Osteoblast (primary cell): ENCODE measurements at places on chromosomes 13 and 19. TPM values are rescaled to one million over a fixed set of nuclear protein-coding genes. Genes with fewer than 3 reads are reported as not detected.

IGLON5 gene
- total RNA-seq = not detected in 2 replicates

S1PR2 gene
- 9.4 and 14.1 TPM in 2 replicates for total RNA-seq

VSTM1 gene
- not detected in 2 replicates for total RNA-seq

CFD gene
- total RNA-seq = 8.3 and 19.9 TPM in 2 replicates

CILP2 gene
- total RNA-seq = 0.72 and 0.88 TPM in 2 replicates

DNA sequence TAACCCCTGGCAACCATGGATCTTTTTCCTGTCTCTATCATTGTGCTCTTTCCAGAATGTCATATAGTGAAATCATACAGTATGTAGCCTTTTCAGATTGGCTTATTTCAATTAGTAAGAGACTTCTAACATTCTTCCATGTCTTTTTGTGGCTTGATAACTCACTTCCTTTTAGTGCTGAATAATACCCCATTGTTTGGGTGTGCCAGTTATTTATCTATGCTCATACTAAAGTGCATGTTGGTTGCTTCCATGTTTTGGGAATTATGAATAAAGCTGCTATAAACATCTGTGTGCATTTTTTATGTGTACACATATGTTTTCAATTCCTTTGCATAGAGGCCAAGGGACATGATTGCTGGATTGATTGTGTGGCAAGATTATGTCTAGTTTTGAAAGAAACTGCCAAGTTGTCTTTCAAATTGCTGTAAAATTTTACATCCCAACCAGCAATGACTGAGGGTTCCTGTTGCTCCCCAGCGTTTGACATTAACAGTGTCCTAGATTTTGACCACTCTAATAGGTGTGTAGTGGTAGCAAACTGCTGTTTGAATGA, 358.9 kb downstream of the ITGBL1 start:
- DNase-seq = no peak

DNA sequence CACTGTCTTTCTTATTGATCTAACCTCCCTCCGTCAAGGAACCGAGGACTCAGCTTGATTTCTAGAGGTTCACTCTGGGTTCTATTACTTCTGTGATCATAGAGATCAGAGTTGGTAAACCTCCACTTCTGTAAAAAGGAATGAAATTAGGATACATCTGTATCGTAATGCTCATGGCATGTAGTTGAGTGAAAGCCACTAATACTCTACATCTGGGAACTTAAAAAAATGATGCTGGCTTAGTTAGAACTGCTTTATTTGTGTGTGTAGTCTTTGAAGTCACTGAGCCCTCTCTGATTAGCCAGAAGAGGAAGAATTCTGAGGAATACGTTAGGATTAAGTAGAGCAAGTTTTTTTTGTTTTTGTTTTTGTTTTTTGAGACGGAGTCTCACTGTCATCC, 140.8 kb downstream of the GGACT start:
- DNase-seq = no peak

DNA sequence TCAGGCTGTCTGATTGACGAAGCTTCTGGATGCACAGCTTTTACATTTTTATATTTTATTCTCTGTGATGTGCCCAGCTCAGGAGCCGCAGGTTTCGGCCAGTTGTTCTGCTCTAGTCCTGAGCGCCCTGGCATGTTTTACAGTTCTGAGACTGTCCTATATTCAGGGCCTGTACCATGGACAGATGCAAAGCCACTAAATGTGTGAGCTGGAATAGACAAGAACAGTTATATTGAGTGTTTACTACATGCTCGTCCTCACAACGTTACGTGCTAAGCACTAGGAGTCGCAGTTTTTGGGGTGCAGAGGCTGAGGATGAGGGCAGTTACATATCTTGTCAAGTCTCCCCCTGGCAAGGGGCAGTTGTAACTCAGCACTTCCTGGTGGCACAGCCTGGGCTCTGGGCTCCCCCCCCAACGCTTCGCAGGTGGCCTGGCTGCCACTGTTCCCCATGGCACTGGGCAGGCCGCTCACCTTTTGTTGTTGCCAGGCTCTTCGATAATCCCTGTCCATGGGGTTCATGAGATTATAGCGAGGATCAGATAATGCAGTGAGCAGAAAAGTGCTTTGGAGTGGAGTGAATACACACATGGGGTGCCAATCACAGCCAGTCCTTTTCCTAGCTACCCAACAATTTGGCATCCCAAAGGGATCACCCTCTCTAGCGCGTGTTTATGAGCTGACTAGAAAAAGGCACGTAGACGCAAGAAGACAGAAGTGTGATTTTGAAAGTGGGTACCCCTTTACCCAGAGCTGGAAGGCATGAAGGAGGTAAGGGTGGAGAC, 23.5 kb downstream of the ARL11 start:
- DNase-seq = no peak

- DNase-seq = no peak
Measured at GRCh38 chr13:99380921-99381645, 73.9 kb upstream of the GPR183 start.

- no peak for DNase-seq
Measured at GRCh38 chr13:29323954-29324353, 271.5 kb downstream of the SLC7A1 start.

- DNase-seq = no peak
Measured at GRCh38 chr13:27135023-27135422, 36.6 kb downstream of the USP12 start.

DNA sequence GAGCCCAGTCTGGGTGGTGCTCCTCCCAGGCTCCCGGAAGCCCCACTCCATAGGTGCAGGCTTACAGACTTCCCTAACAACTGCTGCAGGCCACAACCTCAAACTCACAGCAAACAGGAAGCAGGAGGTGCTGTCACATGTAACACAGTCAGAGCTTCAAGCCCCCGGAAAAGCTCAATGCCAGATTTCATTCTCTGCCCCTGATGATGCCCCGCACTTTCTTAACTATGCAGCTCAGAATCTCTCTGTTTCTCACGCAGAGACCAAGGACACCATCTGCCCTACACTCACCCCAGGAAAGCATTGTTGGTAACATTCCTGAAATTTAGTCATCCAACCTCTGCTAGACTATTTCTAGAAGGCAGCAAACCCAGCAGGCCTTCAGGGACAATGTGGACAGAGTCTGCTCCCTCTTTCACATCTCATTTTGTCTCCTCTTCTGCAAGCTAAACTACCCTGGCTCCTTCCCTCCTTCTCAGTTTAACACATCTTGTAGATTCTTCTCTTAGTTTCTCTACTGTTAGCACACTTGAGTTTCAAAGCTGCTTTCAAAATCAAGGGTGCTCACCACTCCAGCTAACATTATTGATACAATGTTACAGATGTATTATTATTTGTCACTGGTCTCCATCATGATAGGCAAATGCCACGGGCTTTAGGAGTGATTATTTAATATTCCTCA, 162.5 kb downstream of the KCTD12 start:
- peak; percentile 58 for DNase-seq

DNA sequence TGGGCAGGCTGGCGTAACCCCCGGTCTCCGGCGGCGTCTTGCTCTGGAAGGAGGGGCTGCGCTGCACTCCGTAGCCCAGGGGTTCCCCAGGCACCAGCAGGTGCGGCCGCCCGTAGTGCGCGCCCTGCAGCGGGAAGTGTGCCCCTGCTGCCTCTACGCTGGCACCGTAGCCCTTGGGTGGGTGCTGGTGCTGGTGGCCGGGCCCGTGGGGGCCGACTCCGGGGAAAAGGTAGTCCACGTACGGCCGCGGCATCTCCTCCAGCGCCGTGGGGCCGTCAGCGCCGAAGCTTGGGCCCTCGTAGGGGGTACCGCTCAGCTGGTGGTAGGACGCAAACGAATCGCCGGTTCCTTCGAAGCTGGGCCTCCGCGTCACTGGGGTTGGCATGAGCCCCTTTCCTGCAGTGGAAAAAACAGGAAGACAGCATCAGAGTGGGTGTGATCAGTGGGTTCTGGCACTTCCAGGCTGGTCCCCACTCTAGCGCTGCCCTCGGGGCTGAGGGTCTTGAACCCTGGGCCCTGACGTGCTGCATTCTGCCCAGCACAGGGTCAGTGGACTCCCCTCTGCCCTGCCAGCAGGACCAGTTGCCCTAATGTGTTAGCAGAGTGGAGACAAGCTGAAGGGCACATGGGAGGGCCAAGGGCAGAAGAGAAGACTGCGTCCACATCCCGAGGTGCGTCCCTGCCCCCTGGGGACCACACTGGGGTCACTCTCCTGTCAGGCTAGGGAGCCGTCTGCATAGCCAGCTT, 72.3 kb downstream of the LATS2 start:
- DNase-seq = peak; percentile 72
